NCI-H2107 (cell line): ENCODE measurements at places on chromosomes 12 and 14.

GRCh38 chr12:47870175-47870781 is 34.5 kb downstream of the VDR start:
- DNase-seq = no peak

DNA sequence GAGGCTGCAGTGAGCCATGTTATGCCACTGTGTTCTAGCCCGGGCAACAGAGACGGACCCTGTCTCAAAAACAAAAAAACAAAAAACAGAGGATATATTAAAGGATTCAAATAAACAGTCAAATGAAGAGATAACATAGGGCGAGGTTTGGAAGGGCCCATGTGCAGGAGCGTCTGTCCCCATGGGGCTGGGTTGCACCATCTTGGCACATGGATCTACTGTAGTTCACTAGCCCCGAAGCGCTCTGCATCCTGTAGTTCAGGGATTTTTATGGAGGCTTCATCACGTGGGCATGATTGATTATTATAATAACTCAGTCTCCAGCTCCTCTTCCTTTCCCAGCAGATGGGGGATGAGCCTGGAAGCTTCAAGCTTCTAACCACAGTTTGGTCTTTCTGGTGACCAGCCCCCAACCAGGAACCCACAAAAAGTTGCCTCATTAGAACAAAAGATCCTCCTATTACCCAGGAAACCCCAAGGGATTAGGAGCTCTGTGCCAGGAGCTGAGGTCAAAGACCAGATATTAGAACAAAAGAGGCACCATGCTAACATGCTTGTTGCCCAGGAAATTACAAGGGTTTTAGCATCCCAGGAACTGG is 59.9 kb downstream of the HCAR2 start:
- no peak for DNase-seq

DNA sequence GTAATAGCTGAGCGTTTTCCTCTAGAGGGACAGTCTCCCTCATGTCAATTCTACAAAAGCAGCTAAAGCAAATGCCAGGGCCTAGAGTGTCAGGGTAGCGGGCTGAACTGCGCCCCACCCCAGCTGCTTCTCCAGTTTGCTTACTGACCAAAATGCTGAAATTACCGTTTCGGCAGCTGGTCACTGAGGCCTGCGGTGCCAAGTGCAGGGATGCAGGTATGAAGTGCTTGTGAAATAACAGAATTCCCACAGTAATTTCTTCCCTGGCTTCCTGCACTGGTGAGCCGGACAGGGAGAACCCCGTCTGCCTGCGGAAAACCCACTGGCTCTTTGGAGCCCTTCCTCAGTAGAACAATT is 19.1 kb downstream of the PSMC1 start:
- no peak for DNase-seq

DNA sequence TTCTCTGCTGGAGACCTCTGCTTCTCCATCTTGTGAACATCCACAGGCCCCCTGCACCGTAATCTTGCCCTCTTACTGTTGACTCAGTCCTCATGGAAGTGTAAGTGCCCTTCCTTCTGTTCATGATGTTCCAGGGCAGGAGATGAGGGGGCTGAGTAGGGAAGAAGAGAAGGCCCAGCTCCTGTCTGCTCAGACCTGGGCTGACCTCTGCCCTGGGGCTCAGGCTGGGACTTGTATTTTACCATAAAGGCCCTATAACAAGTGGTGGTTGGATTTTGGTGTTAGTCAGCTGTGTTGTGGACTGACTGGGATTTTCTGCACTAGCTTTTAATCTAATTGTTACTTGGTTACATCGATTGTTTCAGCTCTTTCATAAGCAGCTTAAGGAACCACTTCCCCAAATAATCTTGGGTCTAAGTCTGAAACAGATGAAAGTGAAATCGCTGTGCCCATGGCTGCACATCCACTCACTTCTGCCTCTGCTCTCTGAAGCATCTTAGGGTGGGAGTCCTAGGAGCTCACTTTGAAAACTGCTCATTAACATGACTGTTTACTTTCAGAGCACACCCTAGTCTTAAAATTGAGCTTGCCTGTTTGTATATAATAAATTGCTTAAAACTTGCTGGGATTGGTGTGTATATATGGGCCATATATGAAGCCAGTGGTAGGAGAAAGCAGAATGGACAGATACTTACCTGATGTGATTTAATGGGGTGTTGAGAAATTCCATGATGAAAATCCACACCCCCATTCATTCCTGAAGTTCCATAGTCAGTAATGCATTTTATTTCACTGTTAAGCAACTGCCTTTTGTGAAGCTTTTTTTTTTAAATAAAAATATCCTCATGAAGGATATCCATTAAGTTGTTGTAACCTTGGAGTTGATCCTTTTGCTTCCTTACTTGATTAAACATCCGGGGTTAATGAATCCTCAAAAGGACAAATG is 17.7 kb downstream of the C12orf71 start:
- no peak for DNase-seq

GRCh38 chr12:116303929-116304328 is 26.4 kb upstream of the MED13L start:
- DNase-seq = no peak

GRCh38 chr14:93200553-93200952 is 6.3 kb downstream of the GON7 start:
- DNase-seq = no peak

DNA sequence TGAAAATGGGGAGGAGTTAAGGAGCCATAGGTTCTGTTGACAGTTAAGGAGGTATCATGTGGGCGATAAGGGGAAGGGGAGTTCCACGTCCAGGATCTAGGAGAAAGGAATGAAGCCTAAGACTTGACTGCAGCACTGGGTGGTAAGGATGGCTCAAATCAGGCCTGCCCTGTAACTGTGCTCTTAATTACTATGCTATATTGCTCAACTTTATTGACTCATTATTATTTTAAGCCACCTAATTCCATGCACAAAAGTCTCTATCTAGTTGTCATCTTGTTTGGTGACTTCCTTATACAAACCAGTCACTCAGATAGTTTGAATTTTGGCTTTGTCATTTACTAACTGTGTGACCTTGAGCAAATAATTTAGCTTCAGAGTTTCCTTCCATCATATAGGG is 242.1 kb upstream of the ARHGAP5 start:
- DNase-seq = no peak

DNA sequence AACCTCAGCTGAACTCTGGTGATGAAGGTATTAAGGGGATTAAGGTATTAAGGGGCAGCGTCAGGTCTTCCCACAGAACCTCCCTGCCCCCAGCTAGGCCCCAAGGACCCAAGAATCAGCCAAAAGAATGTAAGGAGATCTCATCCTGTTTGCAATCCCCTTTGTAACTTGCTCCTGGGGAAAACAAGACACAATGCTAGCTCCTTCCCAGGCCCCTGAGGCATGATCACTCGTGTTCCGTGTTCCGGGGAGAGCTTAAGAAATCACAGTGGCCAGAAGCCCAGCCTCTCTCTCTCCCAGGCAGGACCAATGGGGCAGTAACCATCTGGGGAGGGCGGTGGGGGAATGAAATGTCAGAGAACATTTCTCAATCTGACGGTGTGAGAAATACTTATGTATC is 33.2 kb downstream of the PIGH start:
- no peak for DNase-seq

GRCh38 chr12:57632958-57633840 is at the start of gene B4GALNT1:
TSS of gene B4GALNT1 (minus strand) at chr12:57633201. CDS start at chr12:57632132, 1,069 bp downstream.
- peak; percentile 33 for DNase-seq

- peak; percentile 25 for DNase-seq
These were observed 34.2 kb upstream of the KICS2 start for GRCh38 chr12:64256166-64256800.

DNA sequence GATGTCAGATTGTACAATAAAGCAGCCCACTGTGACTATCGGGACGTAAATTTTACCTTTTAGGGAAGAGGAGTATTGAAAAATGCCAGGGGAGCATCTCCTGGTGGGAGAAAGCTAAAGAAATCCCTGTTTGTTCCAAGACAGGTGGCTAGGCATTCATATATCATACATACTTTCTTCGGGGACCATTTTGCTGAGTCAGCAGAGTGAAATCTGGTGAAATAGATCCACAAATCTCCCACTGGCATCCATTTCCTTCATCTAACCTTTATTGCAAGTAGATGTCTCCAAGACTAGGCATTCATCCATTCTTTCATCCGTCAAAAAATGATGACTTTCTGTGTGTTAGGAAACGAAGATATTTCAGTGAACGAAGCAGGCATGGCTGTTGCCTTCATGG is 107.1 kb downstream of the BMP4 start:
- no peak for DNase-seq

DNA sequence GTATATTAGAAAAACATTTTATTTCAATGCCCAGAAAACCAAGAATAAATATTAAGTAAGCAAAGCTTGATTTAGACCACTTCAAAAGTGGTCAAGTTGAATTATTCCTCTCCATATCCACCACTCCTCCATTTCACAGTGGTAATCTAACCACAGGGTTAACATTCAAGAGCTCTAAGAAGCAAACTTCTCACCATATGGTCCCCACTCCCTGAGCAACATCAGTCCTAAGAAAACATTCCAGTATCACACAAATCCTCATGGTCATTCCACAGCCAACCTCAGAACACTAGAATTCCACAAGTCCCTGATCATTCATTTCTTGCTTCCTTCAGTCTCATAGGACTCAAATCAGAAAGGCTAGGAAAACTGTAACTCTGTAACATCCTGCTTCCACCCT is 47.9 kb downstream of the ST8SIA1 start:
- no peak for DNase-seq

DNA sequence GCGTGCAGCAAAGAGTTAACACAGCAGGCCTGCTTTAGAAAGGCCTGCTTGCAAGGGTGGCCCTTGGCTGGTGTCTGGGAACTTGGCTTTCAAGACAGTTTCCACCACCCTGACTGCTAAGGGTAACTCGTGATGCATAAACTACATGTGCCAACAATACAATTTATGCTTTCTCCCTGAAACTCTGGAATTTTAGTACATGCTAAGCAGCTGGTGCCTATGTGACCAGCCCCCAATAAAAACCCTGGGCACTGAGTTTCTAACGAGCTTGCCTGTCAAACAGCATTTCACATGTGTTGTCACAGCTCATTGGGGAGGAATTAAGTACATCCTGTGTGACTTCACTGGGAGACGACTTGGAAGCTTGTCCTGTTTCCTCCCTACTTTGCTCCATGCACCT is 133.1 kb downstream of the SLC5A8 start:
- no peak for DNase-seq

- DNase-seq = no peak
These were observed 119.2 kb downstream of the GALC start for GRCh38 chr14:87873741-87874140.
